Activated CD4-positive, CD25-positive, alpha-beta regulatory T cell treated with anti-CD3 and anti-CD28 coated beads, Interleukin-2, amount 50 U/mL, for 16 hours (primary cell): ENCODE measurements at places on chromosomes 7 and 10.

- DNase-seq = no peak
Observed at GRCh38 chr7:125061776-125062397, 132.3 kb upstream of the POT1 start.

- no peak for DNase-seq
Observed at GRCh38 chr7:158648787-158649186, 55.8 kb downstream of the NCAPG2 start.

DNA sequence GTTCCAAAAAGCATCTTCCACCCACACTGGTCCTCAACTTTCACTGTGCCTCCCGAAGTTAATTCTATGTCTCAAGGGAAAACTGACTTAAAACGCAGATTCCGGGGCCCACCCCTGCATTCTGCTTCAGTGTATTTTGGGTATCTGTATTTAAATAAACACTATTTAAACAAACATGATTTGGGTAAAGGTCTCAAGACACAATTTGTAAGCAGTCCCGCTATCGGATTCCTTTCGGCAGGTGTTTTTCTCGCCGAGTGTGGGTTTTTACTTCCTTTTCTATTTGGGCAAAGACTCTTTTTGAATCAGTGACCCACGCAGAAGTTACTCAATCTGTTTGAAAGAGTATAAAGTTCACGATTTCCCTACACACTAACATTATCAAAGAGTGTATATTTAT is 1.2 kb downstream of the PDIA4 start:
- no peak for DNase-seq

- no peak for DNase-seq
Observed at GRCh38 chr7:124101173-124101768, 68.4 kb upstream of the TMEM229A start.
